T-helper 2 cell (primary cell): ENCODE measurements at places on chromosomes 2 and 18.

DNA sequence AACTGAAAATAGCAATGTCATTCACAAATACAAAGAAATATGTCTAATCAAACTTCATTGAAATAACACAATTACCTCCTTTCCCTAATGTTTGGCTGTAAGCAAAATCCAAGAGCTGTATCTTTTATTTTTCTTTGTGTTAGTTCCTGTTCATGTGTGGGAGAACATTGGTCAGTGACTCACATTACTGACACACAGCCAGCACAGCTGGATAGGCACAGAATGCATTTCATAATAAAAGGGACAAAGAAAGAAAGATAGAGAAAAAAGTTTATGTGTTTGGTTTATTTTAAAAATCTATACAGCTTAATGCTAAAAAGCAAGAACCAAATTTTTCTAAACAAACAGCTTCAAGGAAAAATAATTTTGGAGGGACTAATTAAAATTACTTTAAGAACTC, 185.6 kb upstream of the COL3A1 start:
- DNase-seq, result no peak

- DNase-seq, result no peak
Measured at GRCh38 chr2:121567957-121568409, 37.3 kb downstream of the RNU4ATAC start.

- no peak for DNase-seq
Measured at GRCh38 chr2:46315103-46315890, 18.1 kb downstream of the EPAS1 start.

DNA sequence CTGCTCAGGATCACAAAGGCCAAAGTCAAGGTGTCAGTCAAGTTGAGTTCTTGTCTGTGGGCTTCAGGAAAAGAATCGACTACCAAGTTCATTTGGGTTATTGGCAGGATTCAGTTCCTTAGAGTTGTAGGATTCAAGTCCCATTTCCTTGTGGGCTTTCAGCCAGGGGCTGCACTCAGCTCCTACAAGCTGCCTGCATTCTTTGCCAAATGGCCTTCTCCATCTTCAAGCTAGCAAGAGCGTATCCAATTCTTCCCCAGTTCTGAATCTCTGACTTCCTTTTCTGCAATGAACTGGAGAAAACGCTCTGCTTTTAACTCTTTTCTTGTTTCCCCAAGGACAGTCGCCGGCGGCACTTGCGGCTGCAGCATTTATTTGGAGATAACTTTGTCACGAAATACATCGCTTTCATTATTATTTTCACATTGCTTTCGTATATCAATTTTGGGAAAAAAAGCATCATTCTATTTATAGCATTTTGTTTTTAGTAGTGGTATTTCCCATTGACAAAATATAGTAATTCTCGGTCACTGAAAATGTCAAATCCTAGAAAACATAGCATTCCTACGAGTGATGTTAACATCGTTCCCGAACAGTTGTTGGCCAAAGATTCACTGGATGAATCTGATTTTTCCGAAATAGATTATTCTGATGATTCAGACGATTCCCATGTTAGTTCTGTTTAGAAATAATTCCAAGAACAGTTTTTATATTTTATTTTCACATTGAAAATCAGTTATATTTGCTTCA, 59.6 kb upstream of the SERPINE2 start:
- DNase-seq, result no peak

DNA sequence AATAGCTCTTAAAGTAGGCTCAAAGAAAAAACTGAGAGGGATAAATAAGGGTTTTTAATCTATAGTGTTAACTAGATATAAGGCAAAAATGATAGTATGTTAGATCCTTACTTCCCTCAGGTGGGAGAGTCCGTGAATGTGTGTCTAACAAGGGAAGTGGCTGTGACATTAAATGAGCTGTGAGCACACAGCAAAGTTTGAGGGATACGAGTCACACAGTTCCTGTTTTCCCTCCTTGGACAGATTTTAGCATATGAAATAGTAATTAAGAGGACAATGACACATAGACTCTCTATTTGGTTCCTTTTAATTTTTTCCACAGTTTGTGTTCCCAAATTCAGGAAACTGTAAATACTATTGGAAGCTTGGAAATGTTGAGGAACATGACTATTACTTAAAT, 148.4 kb upstream of the CAVIN2 start:
- no peak for DNase-seq

- DNase-seq, result no peak
Measured at GRCh38 chr18:28176948-28177827, at the start of gene CDH2. CDH2 (minus strand) TSS chr18:28177130; CDS start chr18:28177022, 108 bp downstream.

- peak; percentile 54 for DNase-seq
Measured at GRCh38 chr2:112542984-112543661, 858 bp downstream of the POLR1B start.

GRCh38 chr2:161039071-161039470, 121.2 kb upstream of the TANK start:
- DNase-seq, result no peak
